ENCODE measurements at places on chromosomes 1 and 21.

- no peak for DNase-seq
Observed at GRCh38 chr21:42829954-42830353, 49.4 kb downstream of the WDR4 start.

DNA sequence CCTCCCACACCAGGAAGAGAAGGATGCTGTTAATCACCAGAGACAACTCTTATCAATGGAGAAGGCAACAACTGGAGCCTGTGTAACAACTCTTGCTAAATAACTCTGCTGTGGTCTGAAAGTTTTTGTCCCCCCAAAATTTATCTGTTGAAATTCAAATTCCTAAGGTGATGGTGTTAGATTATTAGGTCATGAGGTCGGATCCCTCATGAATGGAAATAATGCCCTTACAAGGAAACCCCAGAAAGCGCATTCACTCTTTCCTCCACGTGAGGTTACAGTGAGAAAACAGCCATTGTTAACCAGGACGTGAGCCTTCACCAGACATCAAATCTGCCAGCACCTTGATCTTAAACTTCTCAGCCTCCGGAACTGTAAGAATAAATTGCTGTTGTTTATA is 141.9 kb upstream of the CXADR start:
- DNase-seq: no peak

DNA sequence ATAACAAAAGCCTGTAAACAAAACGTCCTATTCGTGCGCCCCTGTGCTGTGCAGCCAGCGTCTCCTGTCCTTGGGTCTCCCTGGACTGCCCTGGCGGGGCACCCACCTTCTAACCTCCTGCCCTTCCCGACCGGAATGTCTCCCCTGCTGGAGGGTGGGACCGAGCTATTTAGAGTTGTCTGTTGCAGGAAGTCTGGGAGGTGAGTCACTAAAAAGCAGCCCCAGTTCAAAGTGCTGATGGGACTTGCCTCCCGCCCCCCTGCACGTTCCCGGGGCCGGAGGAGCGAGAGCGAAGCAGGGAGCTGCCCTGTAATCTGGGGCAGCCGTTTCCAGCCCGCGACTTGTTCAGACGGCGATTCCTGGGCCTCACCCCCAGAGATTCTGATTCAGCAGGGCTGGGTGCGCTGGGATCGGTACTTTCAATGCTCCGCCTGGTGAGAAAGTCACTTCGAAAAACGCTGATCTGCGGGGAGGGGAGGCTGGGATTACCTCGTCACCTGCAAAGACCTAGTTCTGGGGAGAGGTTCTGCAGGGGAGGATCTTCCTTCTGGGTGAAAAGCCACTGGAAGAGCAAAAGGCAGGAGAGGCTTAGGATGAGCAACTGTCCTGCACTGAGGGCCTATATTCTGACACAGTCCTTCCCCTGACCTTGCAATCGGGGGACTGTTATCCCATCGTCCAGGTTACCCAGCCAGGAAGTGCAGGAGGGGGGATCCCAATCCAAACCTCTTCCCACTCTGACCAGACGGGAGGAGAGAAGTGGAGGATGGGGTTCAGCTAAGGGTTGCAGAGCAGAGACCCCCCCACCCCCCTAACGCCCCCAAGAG is 1.2 kb upstream of the DHRS3 start:
- peak; percentile 75 for DNase-seq

DNA sequence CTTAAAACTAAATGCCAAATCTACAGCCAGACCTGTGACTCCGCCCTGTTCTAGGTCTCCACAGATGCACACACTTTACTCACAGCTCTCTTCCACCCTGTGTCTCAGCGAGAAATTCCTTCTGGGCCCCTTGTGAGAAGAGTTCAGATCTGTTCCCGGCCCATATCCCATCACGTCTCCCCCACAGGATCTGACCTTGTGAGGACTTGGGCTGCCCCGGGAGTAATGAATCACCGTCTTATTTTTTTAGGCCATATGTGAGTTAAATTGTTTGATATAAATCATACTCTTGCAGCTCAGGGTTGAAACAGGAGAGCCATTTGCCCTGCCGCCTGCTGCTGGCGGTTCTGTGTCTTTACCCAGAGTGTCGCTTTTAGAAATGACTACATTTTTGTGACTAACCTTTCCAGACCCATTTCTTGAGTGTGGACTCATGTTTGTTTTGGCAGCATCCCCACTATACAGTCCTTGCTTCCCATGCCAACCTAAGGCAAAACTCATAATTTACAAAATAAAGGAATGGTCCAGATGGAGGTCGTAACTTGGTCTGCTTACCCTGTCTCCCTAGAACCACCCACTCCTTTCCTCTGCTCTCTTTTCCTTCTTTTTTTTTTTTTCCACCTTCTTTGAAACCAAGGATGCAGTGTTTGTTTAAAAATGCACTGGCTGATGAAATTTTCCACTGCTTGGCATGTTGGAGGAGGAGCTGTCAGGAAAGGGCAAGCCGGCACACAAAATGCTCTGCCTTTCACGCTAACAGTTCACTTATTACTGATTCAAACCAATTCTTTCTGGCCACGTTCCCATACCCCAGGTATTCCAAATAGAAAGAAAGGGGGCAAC is 98.0 kb upstream of the C1orf105 start:
- DNase-seq: no peak

- DNase-seq: no peak
Observed at GRCh38 chr21:40647706-40648105, 199.3 kb downstream of the DSCAM start.

DNA sequence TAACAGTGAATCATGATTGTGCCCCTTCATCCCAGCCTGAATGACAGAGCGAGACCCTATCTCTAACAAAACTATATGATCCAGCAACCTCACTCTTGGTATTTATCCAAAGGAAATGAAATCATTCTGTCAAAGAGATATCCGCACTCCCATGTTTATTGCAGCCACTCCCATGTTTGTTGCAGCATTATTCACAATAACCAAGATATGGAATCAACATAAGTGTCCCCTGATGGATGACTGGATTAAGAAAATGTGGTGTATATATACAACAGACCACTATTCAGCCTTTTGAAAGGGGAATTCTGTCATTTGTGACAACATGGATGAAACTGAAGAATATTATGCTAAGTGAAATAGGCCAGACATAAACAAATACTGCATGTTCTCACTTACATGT is 44.4 kb downstream of the TRMT1L start:
- no peak for DNase-seq

DNA sequence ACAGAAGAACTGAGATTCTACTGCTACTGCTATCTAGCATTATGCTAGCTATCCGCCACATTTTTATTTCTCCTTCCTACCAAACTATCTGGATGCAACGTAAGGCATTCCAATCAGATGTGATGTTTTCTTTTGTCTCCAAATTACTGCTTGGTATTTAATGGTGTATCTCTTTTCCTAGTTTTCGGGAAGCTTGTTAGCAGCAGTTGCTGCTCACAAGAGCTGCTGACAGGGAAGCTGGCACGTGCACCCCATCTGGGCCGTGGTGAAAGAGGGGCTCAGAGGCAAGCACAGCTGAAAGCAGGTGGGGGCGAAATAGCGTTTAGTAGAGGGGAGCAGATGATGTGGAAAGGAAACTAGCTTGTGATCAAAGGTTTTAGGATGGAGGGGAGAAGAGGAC is 57.3 kb downstream of the JAK1 start:
- no peak for DNase-seq

GRCh38 chr1:197124376-197124775 is 22.1 kb downstream of the ASPM start:
- no peak for DNase-seq

DNA sequence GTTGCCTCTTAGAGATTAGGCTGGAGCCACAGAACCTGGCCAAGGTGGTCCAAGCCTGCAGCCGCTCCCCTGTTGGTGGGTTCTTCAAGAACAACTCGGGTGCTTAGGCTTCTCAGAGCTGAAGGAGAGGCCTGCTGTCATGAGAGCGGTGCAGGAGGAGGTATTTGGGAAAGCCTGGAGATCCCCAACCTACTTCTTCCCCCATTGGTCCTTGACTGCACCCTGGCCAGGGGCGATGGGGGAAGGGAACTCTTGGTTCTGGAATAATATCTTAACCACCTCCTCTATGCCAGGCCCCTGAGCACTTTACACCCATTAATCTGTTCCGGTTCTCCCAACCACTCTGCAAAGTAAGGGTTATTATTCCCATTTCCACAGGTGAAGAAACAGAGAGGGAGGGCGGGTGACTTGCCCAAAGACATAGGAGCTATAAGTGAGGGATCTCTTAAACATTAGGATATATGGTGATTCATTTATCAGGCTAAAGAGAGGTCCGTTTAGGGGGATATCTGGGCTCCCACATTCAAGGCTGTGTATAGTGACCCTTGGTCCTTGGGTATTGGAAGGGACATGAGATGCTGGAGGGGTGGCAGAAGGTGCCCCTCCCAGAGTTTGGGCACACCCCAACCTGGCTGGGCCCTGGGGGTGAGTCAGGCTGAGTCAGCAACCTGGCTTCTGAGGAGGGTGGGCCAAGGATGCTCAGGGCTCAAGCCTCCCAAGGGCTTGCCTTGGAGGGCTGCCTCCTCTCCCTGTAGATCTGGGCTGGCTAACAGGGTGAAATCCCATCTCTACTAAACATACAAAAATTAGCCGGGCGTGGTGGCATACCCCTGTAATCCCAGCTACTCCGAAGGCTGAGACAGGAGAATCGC is 5.2 kb downstream of the TRNP1 start:
- no peak for DNase-seq

- DNase-seq: no peak
Observed at GRCh38 chr1:237105826-237106225, 63.8 kb downstream of the RYR2 start.

DNA sequence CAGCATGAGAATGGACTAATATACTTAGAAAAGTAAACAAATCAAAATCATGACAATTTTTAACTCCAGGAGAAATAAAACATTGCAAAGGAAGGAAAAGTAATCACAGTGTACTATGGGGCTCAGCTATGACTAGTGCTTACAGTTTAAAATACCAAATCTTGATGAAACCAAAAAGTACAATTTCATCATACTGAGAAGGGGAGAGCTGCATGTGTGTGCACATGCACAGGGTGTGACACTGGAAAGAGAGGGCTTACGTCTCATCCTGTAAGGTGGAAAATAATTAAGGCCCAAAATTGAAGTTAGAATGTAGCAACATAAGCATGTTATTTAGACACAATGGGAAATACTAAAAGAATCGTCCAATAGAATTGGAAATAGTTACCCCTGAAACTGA is 64.6 kb downstream of the OMA1 start:
- DNase-seq: no peak

- DNase-seq: no peak
Observed at GRCh38 chr1:68456202-68456601, 6.4 kb upstream of the RPE65 start.

GRCh38 chr1:21156019-21156418 is 20.7 kb downstream of the EIF4G3 start:
- no peak for DNase-seq

- no peak for DNase-seq
Observed at GRCh38 chr1:90919900-90920299, 101.9 kb downstream of the ZNF644 start.

- peak; percentile 83 for DNase-seq
Observed at GRCh38 chr1:9721606-9722377, 70.3 kb downstream of the PIK3CD start.

DNA sequence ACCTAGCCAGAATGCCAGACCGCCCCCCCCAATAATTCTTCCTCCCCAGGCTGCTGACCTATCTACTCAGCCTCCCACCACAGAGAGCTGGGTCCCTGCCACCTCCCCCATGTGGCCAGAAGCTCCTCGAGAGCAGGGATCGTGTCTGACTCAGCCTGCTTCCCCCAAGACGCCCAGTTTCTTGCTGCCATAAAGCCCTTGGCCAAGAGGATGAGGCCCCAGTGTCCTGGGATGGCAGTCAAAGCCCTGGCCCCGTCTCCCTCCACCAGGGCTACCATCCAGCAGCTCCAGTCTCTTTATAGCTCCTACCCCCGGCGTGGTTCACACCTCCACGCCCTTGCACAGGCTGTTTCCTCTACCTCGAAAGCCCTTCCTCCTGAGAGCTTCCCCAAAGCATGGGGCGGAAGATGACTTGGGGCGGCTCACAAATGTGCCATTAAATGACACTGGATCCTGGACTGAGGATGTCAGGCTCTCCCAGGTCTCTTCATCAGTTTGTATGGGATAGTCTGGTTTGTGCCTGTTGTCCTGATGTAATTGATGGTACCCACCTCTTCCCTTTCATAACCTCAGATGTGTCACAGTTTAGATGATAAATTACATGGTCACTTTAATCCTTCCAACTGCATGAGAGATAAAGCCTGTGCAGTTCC is 13.2 kb downstream of the ADGRB2 start:
- DNase-seq: no peak

DNA sequence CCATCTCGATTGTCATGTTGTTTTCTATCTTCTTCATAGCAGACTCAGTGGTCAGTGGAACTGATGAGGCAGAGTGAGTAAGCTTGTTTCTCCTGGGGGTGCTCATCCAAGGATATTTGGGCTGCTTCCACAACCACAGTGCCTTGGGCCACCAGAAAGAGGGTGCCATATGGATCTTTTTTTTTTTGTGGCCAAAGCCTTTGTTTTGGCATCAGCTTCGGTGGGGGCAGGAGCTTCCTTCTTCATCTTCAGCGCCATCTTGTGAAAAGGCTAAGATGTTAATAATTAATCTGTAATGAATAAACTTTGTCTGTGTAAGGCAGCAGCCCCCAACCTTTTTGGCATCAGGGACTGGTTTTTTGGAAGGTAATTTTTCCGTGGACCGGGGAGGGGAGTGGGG is 6.6 kb upstream of the PLPP3 start:
- no peak for DNase-seq

DNA sequence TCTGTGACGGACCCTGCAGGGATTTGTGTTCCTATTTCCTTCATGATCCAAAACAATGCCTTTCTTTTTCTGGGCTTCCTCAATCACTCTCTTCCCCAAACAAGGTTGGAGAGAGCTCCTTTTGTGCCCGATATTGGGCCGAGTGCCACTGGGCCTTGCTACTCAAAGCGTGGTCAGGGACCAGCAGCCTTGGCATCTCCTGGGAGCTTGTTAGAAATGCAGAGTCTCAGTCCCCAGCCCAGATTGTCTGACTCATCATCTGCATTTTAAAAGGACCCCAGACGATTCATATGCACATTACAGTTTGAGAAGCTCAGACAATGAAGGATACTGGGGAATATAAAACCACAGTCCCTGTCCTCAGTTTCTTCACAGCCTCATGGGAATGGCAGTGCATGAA is 19.9 kb downstream of the ADORA1 start:
- no peak for DNase-seq

DNA sequence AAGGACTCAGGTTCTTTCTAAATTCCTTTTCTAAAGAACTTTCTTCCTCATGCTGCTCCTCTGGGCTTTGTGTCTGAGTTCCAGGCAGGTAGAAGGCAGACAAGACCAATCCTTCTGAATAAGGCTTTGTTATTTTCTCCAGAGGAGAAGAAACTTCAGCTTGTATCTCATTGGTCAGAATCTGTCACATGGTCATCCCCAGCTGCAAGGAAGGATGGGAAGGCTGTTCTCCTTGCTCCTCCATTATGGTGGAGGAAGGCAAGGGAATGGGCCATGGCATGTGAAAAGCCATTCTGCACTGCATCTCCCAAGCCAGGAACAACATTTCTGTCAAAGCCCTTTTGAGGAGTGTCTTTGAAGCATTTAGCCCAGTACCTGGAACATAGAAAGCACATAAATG is 50.6 kb upstream of the NTPCR start:
- DNase-seq: no peak

GRCh38 chr1:182703539-182703938 is 19.2 kb upstream of the RGS8 start:
- no peak for DNase-seq
